ENCODE measurements at places on chromosomes 4 and X. TPM values are rescaled to one million over a fixed set of nuclear protein-coding genes. Genes with fewer than 3 reads are reported as not detected.

ZFP92 gene
- 5.1 TPM for total RNA-seq

CXCL11 gene
- total RNA-seq, result 0.96 TPM

WNK3 gene
- total RNA-seq, result 4.8 TPM

SRPX gene
- 74.9 TPM for total RNA-seq

RASGEF1B gene
- 17.1 TPM for total RNA-seq

CLIC2 gene
- total RNA-seq, result 0.96 TPM

RTL3 gene
- total RNA-seq, result 0.24 TPM

PCDH10 gene
- total RNA-seq, result 30.6 TPM

DNA sequence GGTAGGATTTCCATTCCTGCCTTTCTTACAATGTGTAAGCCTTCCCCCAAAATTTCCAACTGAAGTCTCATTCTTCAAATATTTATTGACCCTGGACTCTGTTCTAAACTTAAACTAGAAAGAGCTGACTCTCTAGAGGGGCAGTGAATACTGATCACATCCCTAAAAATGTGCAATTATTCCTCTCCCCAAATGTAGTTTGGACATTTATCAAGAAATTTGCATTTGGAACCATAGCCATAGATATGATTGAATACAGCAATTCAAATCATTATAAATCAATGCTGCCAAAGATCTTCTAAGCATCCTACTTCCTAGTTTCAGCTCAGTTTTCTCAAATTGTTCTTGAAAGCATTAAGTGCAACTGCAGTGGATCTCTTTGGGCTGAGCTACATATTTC is 525.7 kb downstream of the RAB28 start:
- DNase-seq, result no peak

DNA sequence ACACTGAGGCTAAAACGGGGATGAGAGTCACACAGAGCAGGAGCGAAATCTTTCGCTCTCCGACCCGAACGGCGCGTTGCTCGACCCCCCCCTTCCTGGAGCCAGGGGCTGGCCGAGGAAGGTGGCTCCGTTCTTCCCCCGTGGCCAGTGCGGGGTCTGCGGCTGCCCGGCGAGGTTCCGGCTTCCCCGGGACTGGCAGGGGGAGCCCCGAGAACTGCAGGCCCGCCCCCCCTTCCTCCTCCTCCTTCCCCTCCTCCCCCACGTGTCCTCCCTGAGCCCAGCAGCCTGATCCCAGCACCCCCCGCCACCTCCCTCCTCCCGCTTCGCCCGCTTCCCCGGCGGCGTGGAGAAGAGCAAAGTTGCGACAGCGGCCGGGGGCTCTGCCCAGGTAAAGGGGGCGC is 2.4 kb upstream of the BCORL1 start:
- no peak for DNase-seq

- DNase-seq, result peak; percentile 11
These were observed 809 bp downstream of the ZFP92 start for GRCh38 chrX:153411988-153412574.

DNA sequence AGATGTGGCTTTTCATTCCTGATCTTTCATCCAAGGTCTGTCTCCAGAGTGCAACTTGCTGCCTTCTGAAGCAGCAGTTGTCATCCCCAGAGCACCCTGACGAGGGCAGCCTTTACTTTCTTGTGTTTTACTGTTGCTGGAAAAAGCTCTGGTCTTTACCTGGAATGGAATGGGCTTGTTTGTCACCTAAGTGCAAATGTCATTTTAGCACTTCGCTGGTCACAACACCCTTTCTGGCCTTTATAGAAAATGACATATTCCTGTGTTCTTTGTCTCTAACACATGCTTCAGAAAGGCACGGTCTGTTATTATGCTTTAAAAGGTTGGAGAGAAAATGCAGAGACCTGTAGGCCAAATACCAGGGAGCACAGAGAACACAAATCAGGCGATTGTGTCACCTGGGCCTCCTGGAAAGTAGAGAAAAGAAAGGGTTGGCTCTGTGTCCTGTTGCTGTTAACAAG is 332.7 kb upstream of the IGFBP7 start:
- DNase-seq, result peak; percentile 71

DNA sequence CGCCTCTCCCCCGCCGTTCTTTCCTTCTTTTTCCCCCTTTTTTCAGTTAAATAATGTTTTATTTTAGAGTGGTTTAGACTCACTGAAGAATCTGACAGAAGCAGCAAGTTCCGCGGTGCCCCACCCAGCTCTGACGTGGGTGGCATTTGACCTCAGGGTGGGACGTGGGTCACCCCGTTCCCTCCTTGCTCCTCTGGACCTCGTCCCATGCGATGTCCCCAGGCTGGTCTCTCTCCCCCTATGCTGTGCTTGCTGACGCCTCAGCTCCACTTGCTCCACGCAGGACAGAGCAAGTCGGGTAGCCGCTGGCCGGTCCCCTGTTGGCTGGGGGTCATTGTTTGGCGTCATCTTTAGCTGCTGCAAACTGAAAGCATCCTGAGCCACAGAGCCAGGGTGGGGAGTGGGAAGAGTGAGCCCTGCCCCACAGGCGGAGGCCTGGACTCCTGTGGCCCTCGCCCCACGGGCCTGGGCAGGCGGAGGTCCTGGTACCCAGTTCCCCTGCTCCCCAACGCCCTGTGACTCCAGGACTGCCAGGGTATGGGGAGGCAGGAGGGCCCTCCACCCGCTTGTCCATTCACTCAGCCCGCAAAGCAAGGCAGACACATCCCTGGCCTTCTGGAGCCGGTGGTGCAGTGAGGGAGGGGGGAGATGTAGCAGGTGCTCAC is 30.8 kb downstream of the TRMT44 start:
- no peak for DNase-seq

DNA sequence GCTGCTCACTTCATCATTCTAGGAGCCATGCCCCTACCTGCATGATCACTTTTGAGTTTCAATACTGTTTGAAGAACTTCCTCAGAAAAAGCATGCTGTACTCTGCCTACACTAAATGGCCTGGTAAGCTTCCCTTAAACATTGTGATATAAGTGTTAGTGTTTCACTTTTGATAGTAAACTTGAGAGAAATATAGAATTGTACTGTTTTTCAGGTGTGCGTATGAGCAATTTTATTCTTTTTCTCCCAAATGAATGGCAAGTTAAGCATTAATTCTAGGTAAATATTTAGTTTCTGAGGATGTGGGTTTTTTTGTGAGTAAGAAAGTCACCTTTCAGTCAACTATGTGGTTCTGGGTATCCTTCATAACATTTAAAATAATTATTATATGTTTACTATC is 484.5 kb downstream of the IL15 start:
- no peak for DNase-seq

DNA sequence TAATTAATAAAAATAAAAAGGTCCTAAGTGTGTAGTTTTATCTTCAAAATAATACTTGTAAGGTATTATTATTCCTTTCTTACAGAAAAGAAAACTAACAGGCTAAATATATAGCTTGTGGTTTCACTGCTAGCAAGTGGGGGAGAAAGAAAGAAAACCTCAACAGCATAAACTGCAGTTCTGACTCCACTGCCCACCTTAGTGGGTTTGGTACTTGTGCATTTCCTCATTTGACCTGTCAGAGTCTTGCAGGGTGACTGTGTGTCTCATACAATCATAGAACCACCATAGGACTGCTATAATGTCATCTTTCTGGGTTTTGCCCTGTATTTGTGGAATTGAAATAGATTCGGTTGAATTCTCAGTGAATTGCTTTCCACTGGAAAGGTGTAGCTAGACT is 94.7 kb upstream of the PUDP start:
- no peak for DNase-seq

DNA sequence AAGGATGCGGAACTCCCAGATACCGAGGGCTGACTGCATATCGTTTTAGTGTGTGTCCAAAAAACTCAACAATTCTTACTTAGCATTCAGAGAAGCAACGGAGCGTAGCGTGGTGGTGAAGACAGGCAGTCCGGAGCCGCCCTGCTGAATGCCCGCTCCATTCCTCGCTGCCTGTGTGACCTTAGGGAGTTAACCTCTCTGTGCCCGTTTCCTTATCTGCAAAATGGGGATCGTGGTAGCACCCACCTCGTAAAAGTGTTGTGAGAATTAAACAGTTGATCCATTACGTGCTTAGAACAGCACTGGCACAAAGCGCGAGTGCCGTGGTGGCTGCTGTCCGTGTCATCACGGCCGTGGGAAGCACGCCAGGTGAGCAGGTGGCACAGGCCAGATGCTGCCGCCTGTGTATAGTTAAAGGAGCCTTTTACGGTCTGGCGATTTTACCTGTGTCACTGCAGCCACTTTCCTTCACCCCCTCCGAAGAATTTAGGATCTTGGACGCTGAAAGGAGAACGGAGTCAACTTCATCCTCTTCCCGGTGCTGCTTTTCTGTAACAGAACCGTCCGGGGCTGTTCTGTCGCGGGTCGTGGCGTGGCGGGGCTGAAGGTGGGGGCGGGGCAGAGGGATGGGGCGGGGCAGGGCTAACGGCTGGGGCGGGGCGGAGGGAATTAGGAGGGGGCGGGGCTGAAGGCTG is 885 bp downstream of the CCDC110 start:
- peak; percentile 64 for DNase-seq

DNA sequence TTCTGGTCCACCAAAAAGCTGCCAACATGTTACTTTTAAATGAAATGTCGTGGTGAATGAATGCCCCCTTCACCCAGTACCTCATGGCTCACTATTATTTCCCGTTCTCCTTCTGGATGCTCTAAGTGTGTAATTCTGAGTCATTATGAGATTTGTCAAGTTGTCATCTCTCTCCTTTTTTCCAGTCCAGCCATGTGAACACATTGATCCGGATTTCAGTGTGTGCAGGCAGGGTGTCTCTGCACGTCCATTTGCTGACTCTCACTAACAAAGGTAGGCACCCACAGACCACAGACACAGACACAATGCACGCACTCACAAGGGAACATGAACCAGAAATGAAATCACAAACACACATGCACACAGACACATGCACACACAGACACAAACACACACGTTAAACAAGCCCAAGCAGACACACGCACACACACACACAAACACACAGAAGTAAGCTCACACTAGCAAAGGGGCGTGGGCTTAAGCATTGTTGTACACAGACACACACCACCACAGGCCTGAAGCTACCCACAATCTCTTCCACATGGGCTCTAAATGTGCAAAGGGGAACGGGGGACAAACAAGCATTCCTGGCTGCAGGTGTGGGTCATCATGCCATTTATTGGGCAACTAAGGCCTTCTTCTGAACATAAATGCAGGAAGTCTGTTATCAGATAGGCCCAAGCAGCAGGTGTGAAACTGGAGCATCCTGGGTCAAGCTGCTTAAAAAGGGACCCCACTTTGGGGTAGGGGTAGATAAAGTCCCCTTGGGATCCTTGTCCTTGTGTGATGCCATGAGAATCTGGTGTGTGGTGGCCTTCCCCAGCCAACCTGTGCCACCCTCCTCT is 58.1 kb downstream of the NBDY start:
- DNase-seq, result no peak

GRCh38 chr4:39476187-39476895 is 17.5 kb downstream of the LIAS start:
- DNase-seq, result no peak

DNA sequence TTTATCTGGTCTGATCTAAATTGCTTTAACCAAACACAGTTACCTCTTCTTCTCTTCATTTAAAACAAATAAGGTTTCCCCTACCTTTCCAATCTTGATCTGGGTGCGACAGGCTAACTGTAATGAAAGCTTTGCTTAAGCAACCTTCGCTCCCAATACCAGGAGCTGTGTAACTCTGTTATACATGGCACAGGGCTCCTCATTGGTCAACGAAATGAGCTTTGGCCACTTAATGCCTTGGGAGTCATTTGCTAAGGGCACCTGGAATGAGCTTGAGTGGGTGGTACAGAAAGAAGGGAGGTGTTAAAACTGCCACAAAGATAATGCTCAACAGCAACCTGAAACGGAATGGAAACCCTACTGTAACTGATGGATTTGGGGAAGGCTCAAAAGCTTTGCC is 140.5 kb downstream of the CHRNA9 start:
- DNase-seq, result no peak

GRCh38 chr4:40240040-40240653 is 43.3 kb downstream of the RHOH start:
- no peak for DNase-seq

GRCh38 chr4:3802571-3803474 is 36.6 kb downstream of the ADRA2C start:
- DNase-seq, result no peak

DNA sequence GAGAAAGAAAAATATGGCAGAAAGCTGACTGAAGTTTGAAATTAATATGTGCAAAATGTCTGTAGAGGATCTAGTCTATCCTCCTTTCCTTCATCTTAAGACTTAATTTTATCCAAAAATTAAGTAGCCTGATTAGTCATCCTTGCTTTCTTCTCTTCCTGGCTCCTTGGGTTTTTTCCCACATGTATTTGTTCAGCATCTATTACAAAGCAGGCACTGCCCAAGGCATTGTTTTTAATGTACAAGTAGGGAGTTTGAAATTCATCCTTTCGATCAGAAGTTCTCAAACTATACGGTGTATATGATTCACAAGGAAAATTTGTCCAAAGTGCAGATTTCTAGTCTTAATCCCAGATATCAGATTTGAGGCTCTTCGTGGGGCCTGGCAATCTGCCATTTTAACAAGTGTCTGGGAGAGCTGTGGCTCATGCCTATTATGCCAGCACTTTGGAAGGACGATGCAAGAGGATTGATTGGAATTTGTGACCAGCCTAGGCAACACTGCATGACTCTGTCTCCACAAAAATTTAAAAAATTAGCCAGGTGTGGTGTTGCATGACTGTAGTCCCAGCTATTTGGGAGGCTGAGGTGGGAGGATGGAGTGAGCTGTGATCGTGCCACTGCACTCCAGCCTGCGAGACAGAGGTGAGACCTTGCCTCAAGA is 19.4 kb upstream of the YTHDC1 start:
- DNase-seq, result peak; percentile 25

- DNase-seq, result no peak
These were observed 1.3 kb downstream of the SMARCAD1 start for GRCh38 chr4:94208918-94209317.

DNA sequence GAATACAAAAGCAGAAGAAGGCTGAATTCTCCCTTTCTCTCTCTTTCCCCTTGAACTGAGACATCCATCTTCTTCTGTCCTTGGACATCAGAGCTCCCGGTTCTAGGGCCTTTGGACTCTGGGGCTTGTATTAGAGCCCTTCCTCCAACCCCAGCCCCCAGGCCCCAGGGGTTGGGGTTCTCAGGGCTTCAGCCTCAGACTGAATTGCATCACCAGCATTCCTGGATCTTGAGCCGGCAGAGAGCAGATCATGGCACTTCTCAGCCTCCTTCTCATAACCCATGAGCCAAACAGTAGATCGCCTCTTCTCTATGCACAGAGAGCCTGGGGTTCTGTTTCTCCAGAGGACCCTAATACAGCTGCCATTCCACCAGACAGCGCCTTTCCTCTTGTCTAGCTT is 25.3 kb upstream of the CLDN24 start:
- DNase-seq, result no peak

- no peak for DNase-seq
These were observed 25.5 kb upstream of the FAM120C start for GRCh38 chrX:54208531-54208930.

DNA sequence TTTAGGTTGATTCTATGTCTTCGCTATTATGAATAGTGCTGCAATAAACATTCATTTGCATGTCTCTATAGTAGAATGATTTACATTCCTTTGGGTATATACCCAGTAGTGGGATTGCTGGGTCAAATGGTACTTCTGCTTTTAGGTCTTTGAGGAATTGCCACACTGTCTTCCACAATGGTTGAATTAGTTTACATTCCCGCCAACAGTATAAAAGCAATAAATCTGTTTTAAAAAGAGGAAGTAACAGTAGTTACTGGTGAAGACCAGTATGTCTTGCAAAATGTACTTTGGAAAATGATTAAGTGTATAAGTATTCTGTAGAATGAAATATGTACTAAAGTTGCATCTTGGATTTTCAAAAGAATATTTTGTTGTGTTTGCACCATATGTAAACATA is 77.3 kb downstream of the SHROOM4 start:
- no peak for DNase-seq

- no peak for DNase-seq
These were observed 16.3 kb downstream of the VSIG4 start for GRCh38 chrX:66023385-66024091.

- no peak for DNase-seq
These were observed 129.1 kb downstream of the CPZ start for GRCh38 chr4:8721621-8722020.

Data from umbilical cord (tissue), 2 donors.